Bone marrow (tissue), 2 donors: ENCODE measurements at places on chromosomes 2 and 18.

- DNase-seq, result no peak
These were observed 25.7 kb downstream of the MC2R start for GRCh38 chr18:13889671-13890070.

DNA sequence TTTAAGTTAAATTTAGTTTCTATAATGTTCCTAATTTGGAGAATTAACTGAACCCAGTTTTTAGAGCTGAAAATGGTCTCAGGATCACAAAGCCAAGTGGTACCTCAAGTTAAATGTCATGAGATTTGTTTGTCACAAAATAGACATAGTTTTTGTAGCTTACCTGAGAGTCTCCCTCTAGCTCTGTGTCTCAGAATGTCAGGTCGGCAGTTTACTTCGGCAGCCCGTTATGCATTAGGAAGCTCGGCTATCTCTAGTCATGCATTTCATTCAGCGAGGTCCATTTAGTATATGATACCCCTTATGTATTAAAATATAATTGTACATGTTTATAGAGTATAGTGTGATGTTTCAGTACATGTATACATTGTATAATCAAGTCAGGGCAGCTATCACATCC lies 155.6 kb downstream of the EML6 start:
- no peak for DNase-seq

- DNase-seq, result no peak
These were observed 12.2 kb downstream of the HES6 start for GRCh38 chr2:238227587-238228032.

DNA sequence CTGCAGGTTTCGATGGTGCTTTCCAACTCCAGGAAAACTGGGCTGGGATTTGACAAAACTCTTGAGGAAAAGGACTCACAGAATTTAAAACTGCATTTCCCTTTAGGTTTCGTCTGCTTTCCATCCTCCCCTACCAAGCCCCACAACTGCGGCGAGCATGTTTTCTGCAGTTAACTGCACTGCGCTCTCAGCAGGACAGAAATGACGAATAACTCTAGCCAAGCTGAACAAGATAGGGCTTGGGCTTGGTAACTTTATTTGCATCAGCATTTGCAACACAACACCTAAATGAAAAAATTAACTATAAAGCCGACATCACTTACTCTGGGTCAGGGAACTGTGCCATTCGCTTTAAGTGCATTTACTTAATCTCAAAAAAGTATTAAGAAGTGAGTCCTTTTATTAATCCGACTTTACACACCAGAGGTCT lies 669 bp upstream of the PIKFYVE start:
- DNase-seq, result no peak

DNA sequence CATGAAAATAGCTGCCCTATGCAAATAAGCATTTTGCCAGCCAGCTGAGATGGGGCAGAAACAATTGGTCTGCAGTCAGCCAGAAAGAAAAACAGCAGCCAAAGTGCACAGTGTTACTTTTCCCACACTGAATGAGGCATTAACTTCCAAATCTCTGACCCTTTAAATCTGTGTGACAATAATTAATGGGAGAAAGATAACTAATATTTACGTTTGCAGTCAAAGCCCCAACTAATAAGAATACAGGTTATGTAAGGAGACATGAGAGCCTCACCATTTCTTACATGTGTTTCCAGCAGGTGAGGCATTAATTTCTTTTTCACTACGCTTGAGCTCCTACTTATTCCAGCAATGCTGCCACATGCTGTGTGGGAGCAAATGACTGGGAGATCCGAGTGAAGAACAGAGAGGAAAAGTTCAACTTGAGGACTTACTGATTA lies 339.0 kb downstream of the SATB2 start:
- DNase-seq, result no peak

- DNase-seq, result no peak
These were observed 155.5 kb downstream of the TMEM247 start for GRCh38 chr2:46634905-46635304.

DNA sequence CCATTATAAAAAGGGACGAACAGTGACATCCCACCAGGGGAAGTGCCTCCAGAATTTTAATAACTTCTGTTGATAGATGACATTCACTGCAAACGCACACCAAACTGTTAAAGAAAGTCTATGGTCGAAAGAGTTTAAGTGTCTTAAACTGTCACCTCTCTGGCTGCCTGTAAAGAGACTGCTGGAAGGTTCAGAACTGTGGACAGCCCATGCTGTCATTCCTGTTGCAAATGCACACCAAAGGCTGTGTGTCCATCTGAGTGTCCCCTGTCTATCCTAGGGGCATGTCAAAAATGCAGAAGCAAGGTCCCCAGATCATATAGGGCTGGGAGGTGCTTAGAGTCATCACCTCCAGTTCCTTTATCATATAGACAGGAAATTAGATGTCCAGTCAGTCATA lies 171.8 kb downstream of the CYRIA start:
- no peak for DNase-seq
